Liver (tissue), 10 donors: ENCODE measurements at places on chromosomes 11 and 22. TPM values are rescaled to one million over a fixed set of nuclear protein-coding genes. Genes with fewer than 3 reads are reported as not detected.
A peak's percentile ranks its signal among the peaks of the same experiment; 100 is the strongest.

Gene USH1C
- total RNA-seq: 0.09 TPM

Gene KCNQ1
- total RNA-seq: 1.3 TPM

Gene USP35
- total RNA-seq: 11.0 TPM

Gene CASP1
- total RNA-seq: 8.5 TPM

Gene ZC3H7B
- total RNA-seq: 50.2 TPM

Gene CHRM1
- total RNA-seq: not detected

Gene SYT12
- total RNA-seq: 1.8 TPM

Gene TMEM80
- total RNA-seq: 11.1 TPM

Gene OMP
- total RNA-seq: 0.65 TPM

Gene DMC1
- total RNA-seq: 6.8 TPM

DNA sequence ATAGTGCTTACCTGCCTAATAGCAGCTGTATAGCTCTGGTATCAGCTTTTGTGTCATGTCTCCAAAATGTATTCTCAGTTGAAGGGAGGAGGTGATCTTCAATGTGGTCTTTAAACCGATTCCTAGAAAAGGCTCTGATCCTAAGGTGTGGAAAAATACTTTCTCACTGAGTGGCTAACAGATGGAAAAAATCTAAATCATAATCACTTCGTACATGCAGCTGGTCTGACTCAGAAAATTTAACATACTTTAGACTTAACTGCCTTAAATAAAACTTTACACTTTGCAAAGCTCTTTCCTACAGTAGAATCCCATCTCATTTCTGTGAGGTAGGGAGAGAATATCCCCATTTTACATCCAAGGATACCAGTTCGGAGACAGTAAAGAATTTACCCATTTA is 38.0 kb downstream of the C2CD3 start:
- no peak for DNase-seq

GRCh38 chr11:95228081-95228749 is 2.8 kb downstream of the SESN3 start:
- DNase-seq: no peak

DNA sequence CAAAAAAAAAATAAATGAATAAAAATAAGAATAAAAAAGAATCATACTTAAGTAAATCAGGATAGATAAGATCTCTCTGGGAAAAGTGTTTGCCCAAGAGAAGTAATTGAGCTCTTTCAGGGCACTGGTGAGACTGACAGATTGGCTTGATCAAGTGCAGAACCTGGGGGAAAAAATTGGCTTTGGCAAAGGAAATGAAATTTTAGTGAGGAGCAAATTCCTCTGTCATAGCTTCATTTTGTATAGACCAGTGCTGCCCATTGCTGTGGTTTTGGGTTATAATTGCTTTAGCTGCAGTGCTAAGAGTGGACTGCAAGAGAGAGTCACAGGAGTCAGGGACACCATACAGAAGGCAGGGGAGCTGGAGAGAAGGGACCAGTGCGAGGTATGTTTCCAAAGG is 35.7 kb downstream of the SFI1 start:
- no peak for DNase-seq

DNA sequence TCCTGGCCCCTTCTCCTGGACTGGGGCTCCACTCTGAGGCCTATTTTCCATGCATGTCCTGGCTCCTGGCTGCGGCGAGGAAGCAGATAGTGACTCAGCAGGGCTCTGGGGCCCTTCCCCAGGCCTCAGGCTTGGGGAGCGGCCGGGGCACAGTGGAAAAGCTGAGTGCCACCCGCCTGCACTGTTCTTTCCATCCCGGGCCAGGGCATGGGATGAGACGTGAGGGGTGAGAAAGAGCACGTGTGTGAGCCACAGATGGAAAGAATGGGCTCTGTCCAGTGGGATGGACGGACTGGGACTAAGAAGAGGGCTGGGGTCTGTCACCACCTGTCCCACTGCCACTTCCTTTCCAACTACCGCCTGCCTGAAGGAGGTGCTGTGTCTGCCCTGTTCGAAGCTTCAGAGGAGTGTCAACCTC is 12.8 kb downstream of the SLC37A2 start:
- no peak for DNase-seq

DNA sequence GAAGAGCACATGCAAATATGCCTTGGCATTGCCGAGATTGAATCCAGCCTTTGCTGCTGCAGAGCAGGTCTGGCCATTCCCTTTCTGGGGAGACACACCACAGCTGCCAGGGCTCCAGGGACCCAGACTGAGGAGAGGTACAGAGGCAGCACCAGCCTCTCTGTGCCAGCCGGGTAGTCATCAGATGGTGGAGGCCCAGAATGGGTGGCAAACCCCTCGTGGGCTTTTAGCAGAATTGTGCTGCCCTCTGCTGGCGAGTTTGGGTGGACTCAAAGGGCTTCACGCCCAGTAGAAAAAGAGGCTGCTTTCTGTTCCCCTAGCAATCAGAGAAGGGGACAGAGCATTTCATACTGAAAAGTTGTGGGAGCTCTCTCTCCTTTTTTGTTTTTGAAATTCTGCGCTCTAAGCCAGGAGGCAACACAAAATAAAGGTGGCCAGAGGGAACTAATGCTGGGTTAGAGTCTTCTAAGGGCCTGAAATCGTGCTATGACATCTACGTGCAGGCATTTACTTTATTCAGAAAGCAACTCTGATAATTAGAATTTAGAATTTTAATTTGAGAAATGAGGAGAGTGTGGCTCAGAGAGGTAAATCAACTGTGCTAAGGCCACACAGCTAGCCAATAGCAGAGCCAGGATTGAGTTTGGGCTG is 158.8 kb upstream of the NAV2 start:
- DNase-seq: peak; percentile 79

DNA sequence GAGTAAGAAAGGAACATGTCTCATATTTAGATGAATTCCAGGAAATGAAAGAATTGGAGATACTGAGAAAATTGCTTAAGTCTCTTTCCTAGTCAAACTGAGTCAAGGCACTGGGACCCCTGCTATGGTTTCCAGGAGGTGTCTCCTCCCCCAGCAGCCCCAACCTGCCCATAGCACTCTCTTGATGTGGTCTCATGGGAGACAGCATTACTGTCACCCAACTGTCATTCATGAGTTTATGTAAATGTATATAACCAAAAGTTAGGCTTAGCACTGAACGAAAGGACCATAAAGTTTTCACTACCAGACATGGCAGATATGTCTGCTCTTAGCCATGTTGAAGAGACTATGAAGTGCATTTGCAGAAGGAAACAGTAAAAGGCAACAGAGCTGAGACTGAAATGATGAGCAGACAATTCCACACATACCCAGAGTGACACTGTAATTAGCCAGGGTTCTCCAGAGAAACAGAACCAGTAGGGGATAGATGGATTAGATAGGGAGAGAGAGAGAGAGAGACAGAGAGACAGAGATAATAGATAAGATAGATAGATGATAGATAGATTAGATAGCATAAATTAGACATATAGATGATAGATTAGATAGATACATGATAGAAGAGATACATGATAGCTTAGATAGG is 328.1 kb downstream of the BRD1 start:
- no peak for DNase-seq

DNA sequence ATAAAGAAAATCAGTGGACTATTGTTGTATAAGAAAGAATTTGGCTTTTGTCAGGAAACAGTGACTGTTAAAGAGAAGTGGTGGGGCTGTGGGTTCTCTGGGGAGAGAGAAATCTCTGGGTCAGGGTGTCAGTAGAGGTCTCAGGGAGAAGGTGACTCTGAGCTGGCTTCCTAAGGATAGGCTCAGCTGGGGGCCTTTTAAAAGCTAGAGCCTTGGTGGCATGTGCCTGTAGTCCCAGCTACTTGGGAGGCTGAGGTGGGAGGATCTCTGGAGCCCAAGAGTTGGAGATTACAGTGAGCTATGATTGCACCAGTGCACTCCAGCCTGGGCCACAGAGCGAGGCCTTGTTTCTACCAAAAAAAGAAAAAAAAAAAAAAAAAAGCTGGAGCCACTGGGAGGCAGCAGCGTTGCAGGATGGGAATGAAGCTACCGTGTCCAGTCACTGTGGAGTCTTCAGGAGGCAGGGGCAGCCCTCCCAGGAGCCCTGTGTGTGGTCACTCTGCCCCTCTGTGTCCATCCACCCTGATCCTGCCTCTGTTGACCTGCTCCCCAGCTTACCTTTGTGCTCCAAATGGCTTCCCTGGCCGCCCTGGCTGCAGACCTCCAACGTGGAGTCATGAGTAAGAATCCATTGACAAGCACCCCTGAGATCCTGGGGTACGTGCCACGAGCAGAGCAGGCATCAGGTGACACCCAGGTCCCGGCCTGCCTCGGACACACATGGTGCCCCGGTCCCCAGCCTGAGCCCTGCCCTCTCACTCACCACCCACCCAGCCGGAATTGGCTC is 5.4 kb upstream of the MIF start:
- no peak for DNase-seq

DNA sequence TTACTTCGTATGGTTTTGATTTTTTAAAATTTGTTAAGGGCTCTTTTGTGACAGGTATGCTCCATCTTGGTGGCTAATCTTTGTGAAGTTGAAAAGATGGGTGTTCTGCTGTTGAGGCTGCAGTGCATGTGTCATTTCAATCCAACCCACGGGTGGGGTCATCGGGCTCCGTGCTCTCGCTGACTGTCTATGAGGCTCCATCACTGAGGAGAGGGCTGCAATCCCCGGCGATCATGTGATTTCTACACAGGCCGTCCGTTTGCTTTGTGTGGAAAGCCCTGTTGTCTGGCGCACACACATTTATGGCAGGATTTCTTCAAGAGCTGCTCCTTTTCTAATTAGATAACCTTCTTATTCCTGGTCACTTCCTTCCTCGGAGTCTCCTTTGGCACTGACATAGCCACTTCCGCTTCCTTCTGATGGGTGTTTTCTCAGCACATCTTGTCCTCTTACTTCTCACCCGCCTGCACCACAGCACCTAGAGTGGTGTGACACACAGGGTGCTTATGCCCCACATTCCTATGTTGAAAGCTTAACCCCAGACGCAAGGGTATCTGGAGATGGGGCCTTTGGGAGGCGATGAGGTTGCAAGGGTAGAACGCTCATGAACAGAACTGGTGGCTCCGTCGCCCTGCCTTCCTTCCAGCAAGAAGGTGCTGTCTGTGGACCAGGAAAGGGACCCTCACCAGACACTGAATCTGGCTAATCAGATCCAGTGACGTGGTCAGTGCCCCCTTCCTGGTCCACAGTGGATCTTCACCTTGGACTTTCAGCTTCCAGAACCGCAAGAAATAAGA is 9.4 kb downstream of the MOB2 start:
- DNase-seq: no peak

DNA sequence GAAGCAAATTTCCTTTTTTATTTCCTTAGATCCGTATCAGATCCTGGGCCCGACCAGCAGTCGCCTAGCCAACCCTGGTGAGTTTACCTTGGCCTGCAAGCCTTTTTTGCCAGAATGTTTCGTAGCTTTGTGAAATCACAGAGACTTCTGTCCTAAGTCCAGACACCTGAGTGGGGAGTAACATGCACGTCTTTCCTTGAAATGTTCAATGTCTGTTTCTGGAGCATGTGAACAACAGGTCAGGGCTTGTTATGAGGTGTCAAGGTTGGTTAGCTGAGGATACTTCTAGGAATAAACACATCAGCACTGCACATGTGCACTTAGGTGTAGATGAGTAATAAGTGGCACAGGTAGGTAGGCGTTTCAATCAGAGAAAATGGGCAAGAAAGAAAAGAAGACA is 58.0 kb downstream of the KCNJ1 start:
- DNase-seq: no peak

- DNase-seq: peak; percentile 84
These were observed at the start of gene TTC9C for GRCh38 chr11:62728171-62728988. Gene TTC9C (plus strand): TSS chr11:62728486. CDS start chr11:62728849, 363 bp downstream.

DNA sequence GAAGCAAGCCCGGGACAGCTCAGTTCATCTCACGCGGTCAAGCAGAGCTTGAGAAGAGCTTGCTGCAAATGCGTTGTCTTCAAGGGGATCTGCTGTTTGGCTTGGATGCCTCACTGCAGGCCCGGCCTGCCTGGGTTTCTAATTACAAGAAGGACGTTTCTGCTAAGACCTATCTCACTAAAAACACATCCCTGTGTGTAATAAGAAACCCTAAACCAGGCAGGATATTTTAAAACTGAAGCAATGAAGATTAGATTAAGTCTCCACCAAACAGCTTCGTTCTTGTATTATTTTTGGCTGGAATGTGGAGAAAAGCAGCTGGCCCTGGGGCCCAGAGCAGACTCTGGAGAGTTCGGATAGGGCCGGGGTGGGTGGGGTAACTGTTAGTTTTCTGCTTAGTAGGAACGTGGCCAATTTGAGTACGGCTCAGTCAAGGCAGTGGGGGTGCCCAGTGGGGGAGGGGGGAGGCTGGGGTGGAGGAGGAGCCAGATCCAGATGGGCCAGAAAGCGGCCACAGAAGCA is 6.0 kb downstream of the PKNOX2 start:
- no peak for DNase-seq

- no peak for DNase-seq
These were observed 10.6 kb upstream of the DGKZ start for GRCh38 chr11:46336563-46337180.

- peak; percentile 32 for DNase-seq
These were observed 16.4 kb downstream of the IFITM10 start for GRCh38 chr11:1733716-1734640.

GRCh38 chr11:65742353-65742752 is 21.8 kb upstream of the RNASEH2C start:
- DNase-seq: no peak

DNA sequence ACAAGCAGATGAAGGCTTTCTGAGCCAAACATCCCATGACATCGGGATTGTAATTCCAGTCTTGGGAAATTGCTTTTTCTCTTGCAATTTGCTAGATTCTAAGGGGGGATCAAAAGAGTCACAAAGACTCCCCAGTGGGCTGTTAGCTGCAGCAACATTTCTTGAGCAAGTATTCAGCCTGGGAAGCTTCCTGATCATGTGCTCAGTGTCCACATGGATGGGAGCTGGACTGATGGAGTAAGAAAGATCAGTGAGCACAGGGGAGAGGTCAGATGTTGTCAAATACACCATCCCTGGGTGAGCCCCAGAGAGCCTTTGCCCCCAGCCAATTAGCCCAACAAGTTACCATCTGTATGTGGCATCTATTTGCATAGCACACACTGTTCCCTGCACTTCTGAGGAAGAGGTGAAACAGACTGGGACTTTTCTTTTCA is 10.2 kb upstream of the GRK3 start:
- DNase-seq: no peak

DNA sequence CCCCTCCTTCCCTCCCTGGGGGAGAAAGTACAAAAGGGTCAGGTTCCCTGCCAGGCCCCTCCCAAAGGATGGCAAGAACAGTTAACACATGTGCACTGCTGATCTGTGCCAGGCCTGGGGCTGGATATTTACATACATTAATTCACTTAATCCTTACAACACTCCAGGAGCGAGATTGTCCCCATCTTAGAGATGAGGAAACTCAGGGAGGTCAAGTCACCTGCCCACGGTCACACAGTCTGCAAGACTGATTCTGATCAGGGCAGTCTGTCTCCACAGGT is 36.5 kb downstream of the NECTIN1 start:
- no peak for DNase-seq

DNA sequence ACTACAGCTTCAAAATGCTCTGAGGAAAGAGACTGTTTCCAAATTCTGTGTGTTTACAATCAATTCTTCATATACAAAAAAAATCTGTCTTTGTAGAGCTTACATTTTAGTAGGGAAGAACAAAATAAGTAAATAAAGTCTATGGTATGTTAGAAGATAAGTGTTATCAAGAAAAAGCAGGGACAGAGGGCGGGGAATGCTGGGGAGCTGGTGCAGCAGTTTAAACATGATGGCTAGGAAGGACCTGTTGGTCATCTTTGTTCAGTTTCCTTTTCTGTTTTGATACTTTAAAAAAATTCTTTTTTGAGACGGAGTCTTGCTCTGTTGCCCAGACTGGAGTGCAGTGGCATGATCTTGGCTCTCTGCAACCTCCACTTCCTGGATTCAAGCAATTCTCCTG is 16.1 kb downstream of the TMEM25 start:
- no peak for DNase-seq

- no peak for DNase-seq
These were observed 142.4 kb downstream of the APIP start for GRCh38 chr11:34773826-34774225.

- DNase-seq: no peak
These were observed 177.6 kb downstream of the IGLL1 start for GRCh38 chr22:23402275-23403151.
